Stimulated activated naive B cell treated with anti-CD40 and anti-IgM and Interleukin-4, amounts not matched to agents 10 μg/mL and 1 μg/mL and 100 μg/mL, for 72 hours (primary cell): ENCODE measurements at places on chromosomes 2 and 18.
A peak's percentile ranks its signal among the peaks of the same experiment; 100 is the strongest.

DNA sequence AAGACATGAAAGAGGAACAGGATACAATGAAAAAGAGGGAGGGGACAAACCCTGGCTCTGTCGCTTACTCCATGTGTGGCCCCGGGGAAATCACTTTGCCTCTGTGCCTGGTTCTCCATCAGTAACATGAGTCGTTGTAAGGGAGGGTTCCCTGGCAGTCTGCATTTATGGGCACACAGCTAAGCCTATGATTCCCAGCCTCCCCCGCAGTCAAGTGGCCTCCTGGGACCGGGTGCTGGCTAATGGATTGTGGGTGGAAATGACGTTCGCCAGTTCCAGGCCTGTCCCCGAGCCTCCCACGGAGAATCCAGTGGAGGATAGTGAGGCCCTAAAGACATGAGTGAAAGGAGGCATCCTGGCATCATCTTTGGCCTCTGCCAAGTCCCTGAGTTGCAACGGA lies 42.7 kb downstream of the SFXN5 start:
- DNase-seq = no peak

- no peak for DNase-seq
Measured at GRCh38 chr18:73777356-73778031, 370.1 kb downstream of the FBXO15 start.

GRCh38 chr18:8402237-8402636 lies 207.0 kb upstream of the RAB12 start:
- no peak for DNase-seq

DNA sequence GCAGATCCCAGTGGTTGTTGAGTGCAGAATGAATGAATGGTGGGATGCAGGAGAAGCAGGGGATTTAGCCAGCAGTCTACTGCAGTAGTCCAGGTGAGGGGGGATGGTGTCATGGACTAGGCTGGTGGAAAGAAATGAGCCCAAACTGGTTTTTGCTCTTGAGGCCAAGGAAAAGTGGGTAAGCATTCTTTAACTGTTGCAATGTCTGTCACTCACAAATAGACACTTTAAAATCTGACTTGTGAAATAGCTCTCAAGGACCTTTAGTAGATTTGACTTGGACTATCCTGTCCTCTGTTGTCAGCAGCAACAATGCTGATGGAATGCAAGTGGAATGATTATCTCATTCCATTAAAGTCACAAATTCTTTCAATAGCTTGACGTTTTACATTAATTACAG lies 37.5 kb upstream of the STK17B start:
- no peak for DNase-seq

DNA sequence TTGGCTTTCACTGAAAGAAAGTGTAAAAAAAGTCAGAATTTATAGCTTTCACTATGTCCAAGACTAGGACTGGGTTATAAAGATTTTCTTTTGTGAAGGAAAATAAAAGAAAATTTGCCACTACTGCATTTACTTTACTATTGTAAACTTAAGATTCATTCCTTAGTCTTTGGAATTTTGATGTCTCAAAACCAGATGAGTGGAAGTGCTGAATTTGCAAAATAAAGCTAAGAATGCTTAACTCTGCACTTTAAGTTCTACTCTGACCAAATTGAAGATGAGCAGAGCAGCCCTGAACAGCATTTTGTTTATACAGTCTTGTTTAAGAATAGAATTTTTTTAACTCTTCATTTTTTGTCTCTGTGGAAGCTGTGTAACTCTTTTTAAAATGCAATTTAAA lies 102.4 kb downstream of the ICA1L start:
- no peak for DNase-seq

DNA sequence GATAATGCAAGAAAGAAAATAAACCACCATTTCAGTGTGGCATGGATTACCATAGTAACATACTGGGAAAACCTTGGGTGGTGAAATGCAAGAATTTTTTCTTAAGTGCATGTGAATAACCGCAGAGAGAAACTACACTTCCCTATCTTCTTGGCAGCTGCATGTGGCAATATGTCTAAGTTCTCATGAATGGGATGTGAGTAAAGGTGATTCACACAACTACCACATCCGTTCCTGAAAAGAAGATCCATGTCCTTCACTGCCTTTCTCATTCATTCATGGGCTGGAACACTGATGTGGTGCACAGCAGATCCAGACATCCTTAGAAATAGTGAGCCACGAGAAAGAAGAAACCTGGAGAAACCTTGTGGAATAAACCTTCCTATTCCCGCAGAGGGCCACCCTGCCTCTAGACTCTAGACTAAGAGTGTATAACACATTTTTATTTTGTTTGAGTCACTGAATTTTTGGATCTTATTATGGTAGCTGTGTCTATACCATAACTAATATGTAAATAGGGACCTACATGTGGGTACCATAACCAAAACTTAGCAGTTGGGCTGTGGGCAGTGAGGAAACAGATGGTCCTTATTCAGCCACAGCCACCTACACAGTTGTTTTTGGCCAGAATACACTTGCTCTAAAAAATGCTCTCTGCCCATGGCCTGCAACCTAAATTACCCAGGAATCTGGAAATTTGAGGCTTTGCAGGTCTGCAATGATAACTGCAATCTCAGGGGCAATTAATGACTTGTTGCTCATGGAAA lies 573.3 kb downstream of the LRP1B start:
- no peak for DNase-seq

DNA sequence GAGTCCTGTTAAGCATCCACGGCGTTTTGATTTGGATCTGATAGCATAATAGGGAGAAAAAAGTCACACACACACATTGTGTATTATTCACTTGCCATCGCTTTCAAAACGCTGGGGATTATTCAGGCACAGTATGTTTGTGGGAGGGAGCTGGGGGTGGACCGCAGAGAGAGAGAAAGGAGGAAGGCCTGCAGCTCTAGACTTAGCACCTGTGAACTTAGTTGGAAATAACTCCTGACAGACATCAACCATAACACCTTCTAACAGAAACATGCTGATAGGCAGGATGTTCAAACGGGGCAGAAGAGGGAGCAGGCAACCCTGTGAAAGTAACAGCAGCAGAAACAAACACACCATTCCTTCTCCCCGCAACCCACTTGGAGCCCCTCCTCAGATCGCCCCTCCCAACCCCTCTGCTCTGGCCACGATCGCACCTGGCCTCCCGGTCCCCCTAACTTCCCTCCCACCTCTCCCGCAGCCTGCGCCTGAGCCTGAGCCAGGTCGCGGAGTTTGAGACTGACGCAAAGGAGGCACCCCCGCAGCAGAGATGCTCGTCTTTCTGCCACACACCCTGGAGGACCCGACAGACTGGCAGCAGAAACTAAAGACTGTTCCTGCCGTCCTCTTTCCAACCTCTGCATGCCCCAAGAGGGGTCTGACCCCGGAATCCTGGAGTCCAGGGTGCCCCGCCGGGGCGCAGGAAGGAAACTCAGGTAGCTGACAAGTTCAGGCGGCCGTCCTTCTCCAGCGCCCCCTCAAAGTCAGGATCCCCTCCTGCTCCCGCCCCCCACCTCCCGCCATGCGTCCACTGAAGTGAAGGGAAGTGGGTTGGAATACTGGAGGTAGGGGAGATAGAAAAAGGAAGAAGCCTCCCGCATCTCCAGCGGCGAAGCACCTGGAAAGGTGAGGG lies 738 bp downstream of the CHST9 start:
- DNase-seq = no peak

DNA sequence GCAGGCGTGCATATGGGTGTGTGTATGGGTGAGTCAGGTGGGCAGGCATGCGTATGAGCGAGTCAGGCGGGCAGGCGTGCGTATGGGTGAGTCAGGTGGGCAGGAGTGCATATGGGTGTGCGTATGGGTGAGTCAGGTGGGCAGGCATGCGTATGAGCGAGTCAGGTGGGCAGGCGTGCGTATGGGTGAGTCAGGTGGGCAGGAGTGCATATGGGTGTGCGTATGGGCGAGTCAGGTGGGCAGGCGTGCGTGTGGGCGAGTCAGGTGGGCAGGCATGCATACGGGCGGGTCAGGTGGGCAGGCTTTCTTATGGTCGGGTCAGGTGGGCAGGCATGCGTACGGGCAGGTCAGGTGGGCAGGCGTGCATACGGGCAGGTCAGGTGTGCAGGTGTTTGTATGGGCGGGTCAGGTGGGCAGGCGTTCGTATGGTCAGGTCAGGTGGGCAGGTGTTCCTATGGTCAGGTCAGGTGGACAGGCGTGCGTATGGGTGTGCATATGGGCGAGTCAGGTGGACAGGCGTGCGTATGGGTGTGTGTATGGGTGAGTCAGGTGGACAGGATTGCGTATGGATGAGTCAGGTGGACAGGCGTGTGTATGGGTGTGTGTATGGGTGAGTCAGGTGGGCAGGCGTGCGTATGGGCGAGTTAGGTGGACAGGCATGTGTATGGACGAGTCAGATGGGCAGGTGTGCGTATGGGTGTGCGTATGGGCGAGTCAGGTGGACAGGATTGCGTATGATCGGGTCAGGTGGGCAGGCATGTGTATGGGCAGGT lies 28.7 kb upstream of the KLF11 start:
- DNase-seq = no peak

GRCh38 chr2:146388757-146389156 lies 1456.1 kb upstream of the ACVR2A start:
- no peak for DNase-seq

DNA sequence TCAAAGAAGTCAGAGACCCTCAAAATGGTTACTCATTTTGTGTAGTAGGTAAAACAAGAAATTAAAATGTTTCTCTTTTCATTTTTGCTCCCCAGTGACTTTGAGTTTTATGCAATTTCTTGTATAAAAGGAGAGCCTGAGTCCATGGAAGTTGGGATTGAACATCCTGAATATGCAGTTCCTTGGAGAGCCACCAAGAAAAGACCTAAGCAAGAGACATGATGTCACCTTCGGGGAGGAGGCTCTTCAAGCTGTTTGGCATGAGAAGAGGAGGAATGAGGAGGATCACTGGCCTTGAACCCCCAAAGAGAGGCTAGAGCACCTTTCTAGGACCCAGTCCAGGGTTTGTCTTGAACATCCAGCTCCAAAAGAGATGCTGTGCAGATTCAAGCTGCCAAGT lies 83.5 kb upstream of the STPG4 start:
- no peak for DNase-seq

- no peak for DNase-seq
Measured at GRCh38 chr18:62339106-62339988, 14.2 kb downstream of the TNFRSF11A start.

- DNase-seq = peak; percentile 18
Measured at GRCh38 chr2:64819774-64820688, 166.3 kb upstream of the SERTAD2 start.

- DNase-seq = no peak
Measured at GRCh38 chr2:24231461-24231881, 56.6 kb downstream of the FAM228A start.

GRCh38 chr2:35819033-35819432 lies 536.5 kb upstream of the CRIM1 start:
- DNase-seq = no peak

GRCh38 chr2:235897992-235898391 lies 270.2 kb downstream of the GBX2 start:
- no peak for DNase-seq

GRCh38 chr2:155377266-155377680 lies 678.8 kb downstream of the KCNJ3 start:
- DNase-seq = no peak

GRCh38 chr2:39665811-39666490 lies at the start of gene TMEM178A:
Gene TMEM178A, plus strand, starts transcription at chr2:39665917. Its CDS starts 58 bp downstream, at chr2:39665975.
- peak; percentile 4 for DNase-seq

GRCh38 chr2:110768591-110768990 lies 36.2 kb downstream of the ACOXL start:
- DNase-seq = no peak

- DNase-seq = no peak
Measured at GRCh38 chr2:219297766-219298456, 11.3 kb downstream of the PTPRN start.

GRCh38 chr2:25460261-25460905 lies 118.7 kb upstream of the DNMT3A start:
- DNase-seq = no peak

DNA sequence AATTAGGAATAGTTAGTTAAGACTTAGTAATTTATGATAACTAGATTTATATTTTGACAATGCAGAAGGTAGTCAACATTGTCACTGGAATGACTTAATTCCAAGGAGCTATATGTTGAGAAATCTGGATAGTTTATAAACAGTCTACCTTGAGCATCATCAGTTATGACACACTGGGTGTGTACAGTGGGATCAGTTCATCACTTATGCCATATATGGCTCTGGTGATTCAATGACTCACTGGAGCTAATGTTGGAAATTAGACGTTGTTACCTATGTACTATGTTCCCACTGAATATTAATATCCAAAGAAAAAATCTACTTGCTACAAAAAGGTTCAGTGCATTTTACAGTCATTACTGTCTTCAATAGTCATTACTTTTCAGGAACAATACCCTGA lies 34.0 kb upstream of the ITPRID2 start:
- DNase-seq = no peak

DNA sequence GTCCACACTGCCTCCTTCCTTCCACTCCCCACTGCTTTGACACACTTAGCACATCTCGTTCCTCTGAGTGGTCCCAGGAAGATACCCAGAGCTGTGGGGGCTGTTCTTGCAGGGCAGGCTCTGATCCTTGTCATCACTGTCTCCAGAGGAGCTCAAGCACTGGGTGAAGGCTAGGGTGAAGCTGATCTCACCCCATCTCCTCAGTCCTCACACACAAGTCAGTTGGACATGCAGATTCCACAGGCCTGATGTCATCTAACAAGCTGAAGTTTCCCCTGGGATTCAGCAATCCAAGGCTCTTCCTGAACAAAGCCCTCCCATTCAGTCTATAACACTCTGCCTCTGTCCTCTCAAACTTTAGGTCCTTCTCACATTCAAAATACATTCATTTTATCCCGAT lies 90.6 kb upstream of the RAB6C start:
- DNase-seq = no peak

DNA sequence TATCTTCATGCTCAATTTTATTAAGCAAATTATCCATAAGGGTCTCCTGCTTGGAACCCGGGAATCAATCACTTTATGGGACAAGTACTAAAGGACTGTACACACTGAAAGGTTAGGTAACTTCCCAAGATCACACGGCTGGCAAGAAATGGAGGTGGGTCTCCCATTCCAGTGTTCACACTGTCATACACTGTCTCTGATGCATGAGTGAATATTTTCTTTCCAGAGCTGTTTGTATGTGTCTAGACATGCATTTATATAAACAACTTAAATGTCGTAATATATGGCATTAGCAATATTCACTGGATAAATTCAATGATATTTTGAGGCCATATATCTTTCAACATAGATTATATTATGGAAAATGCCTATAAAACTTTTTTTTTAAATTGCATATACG lies 223.4 kb downstream of the DYM start:
- DNase-seq = no peak

GRCh38 chr2:173965372-173966025 lies at the start of gene SP3:
Gene SP3, minus strand, starts transcription at chr2:173965373. Its CDS starts 202 bp downstream, at chr2:173965171.
- peak; percentile 96 for DNase-seq
